Activated naive CD8-positive, alpha-beta T cell treated with anti-CD3 and anti-CD28 coated beads for 36 hours (primary cell): ENCODE measurements at places on chromosomes 1 and 21.

DNA sequence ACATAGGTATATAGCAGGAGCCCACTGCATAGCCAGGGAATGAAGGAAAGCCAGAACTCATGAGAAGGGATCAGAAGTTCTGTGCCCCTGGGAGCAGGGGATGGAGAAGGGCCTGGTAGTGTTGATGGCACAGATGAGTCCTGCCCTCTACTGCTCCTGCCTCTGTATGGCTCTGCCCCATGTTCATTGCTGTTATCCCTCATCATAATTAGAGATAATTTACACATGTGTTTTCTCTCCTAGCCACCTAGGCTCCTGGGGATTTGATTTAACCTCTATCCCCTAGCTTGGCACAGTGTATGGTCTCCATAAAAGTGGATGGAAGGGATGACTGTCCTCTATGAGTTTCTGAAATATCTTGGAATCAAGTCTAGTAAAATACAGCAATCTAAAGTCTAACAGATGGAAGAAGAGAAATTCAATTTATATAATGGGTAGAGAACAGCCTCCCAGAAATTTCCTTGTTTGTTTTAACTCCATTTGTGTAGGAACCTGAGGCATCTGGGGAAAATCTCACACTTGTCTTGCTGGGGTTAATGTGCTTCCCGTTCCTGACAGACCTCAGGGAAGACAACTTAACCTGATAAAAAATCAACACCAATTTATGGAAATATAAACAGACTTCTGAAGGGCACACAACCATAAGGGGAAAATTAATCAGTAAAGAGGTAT lies 393.8 kb downstream of the HHAT start:
- DNase-seq, result no peak

DNA sequence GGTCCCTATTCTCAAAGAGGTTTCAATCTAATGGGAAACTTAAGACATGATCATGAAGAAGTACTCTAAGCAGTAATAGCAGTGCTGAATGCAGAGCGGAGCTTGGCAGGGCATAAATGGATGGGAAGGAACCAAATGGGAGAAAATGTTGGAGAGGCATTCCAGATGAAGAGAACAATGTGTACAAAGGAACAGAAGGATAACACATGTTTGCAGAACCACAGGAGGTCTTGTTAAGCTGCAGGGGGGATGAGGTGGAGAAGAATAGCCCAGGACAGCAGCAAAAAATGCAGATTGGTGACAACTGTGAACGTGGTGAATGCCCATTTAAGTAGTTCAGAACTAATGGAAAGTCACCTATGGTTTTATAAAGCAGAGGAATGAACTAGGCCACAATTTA lies 99.1 kb downstream of the ASTN1 start:
- no peak for DNase-seq

- DNase-seq, result no peak
These were observed 29.3 kb downstream of the BATF3 start for GRCh38 chr1:212670301-212670700.

DNA sequence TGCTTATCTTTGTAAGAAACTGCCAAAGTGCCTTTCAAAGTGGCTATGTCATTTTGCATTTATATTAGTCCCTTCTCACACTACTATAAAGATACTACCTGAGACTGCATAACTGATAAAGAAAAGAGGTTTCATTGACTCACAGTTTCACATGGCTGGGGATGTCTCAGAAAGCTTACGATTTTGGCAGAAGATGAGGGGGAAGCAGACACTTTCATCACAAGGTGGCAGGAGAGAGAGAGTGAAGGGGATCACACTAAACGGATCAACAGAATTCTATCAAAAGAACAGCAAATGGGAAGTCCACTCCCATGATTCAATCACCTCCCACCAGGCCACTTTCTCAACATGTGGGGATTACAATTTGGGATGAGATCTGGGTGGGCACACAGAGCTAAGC lies 1352.0 kb upstream of the B3GALT2 start:
- DNase-seq, result no peak

DNA sequence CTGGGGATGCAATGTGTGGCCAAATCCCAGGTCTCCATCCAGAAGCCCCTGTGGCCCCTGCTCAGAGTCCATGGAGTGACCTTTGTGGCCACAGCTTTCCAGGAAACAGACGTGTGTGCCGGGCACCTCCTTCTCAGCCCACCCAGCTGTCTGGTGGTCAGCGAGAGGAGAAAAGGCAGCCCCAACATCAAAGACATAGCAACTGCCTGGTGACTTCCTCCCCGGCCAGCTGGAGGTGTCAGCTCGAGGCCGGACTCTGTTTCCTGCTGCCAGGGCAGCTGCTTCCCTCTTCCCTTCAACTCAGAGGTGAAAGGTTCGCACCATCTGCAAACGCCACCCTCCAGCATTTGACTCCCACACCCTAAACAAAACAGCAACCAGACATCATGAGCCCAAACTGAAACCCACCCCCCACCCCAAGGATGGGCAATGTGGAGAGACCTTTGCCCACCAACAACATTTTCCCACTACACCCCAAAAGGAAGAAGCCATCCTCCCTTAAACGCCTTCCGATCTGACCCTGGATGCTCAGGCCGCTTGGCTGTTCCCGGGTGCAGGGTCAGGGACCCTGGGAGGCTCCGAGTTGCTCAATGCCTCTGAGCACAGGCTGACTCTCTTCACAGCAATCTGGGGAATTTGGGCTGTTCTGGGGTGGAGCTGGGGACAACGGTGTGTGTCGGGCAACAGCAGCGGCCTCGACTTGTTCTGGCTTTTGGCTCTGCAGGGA lies 162.3 kb downstream of the PSMG1 start:
- no peak for DNase-seq

- peak; percentile 63 for DNase-seq
These were observed 28.3 kb upstream of the A3GALT2 start for GRCh38 chr1:33349081-33349759.
